ENCODE measurements at places on chromosomes 2 and 18. TPM values are rescaled to one million over a fixed set of nuclear protein-coding genes. Genes with fewer than 3 reads are reported as not detected.

THSD7B gene
- not detected for total RNA-seq

CACNB4 gene
- total RNA-seq, result under 0.01 TPM

GKN1 gene
- not detected for total RNA-seq

VSNL1 gene
- 8.7 TPM for total RNA-seq

CWC22 gene
- 15.3 TPM for total RNA-seq

MYOM1 gene
- 0.96 TPM for total RNA-seq

PSMG2 gene
- 63.1 TPM for total RNA-seq

ANKRD30B gene
- not detected for total RNA-seq

RABL2A gene
- total RNA-seq, result 3.9 TPM

REL gene
- total RNA-seq, result 12.1 TPM
